ENCODE measurements at places on chromosomes 6 and 20. TPM values are rescaled to one million over a fixed set of nuclear protein-coding genes. Genes with fewer than 3 reads are reported as not detected.

OTOR gene
- polyA plus RNA-seq = not detected

CST5 gene
- 0.40 TPM for polyA plus RNA-seq

SLC2A10 gene
- polyA plus RNA-seq = 16.1 TPM

PSORS1C1 gene
- polyA plus RNA-seq = not detected

GJA10 gene
- not detected for polyA plus RNA-seq

NRSN1 gene
- polyA plus RNA-seq = 1.5 TPM

CALHM6 gene
- polyA plus RNA-seq = 3.6 TPM

BTN1A1 gene
- 0.22 TPM for polyA plus RNA-seq

CCR6 gene
- 0.03 TPM for polyA plus RNA-seq

PCMT1 gene
- 98.4 TPM for polyA plus RNA-seq

- no peak for DNase-seq
These were observed 34.6 kb downstream of the GCNT2 start for GRCh38 chr6:10555625-10556309.

DNA sequence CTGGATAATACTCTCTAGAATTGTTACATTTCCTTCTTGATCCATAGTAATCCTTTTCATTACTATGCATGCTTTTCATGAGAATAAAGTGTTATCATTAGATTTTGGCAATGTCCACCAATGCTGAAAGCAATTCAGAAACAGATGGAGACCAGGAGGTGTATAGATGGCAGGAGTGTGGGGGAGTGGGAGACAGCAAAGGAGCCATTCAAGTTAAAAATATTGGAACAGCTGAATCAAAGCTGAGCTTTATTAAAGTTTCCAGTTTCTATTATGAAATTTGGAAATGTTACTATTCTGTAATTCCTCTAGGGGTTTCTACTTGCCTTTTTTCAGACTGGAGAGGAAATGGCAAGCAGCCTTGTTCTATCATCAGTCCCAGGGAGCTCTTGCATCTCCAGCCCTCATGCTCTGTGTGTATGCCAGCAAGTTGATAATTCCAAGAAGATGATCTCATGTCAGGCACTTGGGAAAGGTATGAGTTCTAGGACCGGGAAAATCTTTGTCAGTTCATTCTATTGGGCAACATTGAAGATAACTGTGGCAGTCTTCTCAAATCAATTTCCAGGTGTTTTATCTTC is 228.0 kb downstream of the CD109 start:
- DNase-seq = no peak

DNA sequence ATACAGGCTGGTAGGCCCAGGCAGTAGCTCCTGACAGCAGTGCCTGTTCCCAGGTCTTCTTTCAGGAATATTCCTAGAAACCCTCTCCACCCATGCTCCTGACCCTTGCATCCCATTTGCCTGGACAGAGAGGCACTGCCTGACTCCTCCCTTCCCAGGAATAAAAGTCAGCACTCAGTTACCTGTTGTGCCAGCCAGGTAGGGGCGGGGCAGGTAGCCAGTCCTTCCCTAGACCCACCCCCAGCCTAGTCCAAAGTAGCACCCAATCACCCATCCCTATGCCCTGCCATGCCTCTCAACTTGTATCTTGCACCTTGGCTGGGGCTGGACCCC is 129.9 kb downstream of the MRPL14 start:
- no peak for DNase-seq

DNA sequence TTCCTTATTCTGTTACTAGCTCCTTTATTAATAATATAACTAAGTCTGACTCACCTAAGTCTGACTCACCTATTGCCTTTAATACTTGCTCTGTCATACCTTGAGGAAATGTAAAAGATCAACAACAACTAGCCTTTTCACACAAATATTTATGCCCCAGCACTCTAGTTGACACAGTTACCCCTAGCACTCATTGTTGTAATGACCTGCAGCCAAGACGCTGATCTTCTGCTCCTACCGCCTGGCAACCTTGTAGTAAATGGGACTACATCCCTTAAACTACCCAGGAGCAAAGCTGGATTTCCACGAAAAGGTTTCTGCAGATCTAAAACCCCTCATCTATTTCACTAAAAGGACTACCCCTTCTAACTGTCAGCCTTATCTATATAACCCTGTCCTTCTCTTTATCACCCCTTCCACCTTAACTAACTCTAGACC is 90.0 kb downstream of the PLG start:
- no peak for DNase-seq

DNA sequence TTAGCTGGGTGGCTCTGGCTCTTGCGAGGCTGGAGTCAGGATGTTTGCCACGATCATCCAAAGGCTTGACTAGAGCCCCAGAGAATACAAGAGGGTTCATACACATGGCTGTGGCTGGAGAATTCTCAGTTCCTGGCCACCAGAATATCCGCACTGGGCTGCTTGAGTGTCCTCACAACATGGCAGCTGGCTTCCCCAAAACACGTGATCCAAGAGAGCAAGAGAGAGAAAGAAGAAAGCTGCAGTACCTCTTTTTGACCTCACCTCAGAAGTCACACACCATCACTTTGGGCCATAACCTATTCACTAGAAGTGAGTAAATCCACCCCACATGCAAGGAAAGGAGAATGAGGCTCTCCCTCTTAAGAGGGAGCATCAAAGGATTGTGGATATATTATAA is 21.5 kb upstream of the BPIFB1 start:
- DNase-seq = no peak

DNA sequence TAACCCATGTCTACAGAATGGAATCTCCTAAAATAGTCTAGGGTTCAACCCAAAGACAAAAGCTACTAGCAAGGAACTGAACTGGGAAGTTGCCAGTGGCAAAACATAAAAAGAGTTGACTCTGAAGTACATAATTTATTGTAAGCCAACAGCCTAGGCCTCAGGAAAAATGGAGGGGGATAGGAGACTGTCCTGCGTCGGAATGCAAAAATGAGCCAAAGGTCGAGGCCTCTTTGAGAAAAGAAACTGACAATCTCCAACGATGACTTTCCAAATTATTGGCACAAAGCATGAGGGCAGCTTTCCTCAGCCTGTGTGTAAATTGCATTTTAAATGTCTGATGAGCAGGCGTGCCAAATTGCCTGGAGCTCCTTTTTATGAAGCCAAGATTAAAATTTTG is 2.1 kb downstream of the COL12A1 start:
- no peak for DNase-seq

- DNase-seq = no peak
These were observed 8.1 kb downstream of the L3MBTL1 start for GRCh38 chr20:43515628-43516027.

- no peak for DNase-seq
These were observed 87.0 kb upstream of the B3GAT2 start for GRCh38 chr6:71043902-71044301.

GRCh38 chr6:97915537-97915936 is 632.5 kb upstream of the MMS22L start:
- DNase-seq = no peak

- no peak for DNase-seq
These were observed 23.0 kb downstream of the PYGB start for GRCh38 chr20:25270829-25271251.

DNA sequence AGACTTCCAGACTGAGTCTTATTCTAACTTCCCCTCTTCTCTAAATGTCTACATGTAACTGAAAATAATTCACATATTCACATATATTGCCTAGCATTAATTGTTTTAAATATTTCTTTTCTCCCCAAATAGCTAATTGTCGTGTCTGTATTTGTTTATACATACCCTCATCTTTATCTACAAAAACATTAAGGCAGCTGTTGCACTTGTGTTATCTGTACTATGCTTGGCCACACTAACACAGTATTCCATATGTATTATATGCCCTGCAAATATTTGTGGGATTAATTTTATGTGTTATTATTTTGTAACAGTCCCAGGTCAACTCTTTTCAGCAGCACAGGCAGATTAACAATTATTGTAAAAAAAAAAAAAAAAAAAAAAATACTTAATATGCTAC is 11.7 kb downstream of the HDAC2 start:
- DNase-seq = no peak

- no peak for DNase-seq
These were observed 162.7 kb upstream of the SGK1 start for GRCh38 chr6:134480593-134480992.

DNA sequence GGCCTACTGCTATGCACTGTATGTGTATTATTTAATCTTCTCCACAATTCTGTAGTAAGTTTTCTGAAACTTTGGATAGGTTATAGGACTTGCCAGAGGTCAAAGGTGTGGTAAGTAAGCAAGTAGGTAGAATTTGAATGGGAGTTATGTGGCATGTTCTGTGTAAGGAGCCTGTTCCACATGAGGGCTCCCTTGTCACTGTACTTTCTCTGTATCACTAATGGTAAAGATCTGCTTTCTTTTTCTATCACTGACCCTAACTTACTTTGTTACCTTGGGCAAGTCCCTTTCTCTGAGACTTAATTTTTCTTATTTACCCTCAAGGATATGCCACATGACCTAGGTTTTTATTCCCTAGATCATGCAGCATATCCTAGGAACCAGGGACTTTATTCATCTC is 50.3 kb downstream of the EIF2S2 start:
- no peak for DNase-seq
